Stomach (tissue), 19 donors: ENCODE measurements at places on chromosomes 1 and 21.

- DNase-seq, result no peak
These were observed 225.4 kb downstream of the FOXD2 start for GRCh38 chr1:47663286-47663685.

DNA sequence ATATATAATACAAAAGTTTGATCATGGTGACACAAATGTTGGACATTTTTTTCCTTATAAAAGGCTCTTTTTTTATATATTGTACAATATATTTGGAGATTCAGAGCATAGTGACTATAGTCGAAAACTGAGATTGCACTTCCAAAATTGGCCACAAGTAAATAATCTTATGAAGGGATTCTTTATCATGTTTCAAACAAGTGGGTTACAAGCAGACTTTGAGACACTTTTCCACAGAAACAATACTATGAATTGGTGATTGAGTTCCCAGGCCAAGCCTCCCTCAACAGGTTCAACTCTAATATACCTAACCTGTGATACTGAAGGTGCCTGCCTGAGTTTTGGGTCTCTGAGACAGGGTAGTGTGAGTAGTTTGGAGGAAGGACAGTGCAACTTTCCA lies 13.8 kb downstream of the LEPR start:
- DNase-seq, result no peak

- no peak for DNase-seq
These were observed 59.9 kb downstream of the NUF2 start for GRCh38 chr1:163381487-163382184.

DNA sequence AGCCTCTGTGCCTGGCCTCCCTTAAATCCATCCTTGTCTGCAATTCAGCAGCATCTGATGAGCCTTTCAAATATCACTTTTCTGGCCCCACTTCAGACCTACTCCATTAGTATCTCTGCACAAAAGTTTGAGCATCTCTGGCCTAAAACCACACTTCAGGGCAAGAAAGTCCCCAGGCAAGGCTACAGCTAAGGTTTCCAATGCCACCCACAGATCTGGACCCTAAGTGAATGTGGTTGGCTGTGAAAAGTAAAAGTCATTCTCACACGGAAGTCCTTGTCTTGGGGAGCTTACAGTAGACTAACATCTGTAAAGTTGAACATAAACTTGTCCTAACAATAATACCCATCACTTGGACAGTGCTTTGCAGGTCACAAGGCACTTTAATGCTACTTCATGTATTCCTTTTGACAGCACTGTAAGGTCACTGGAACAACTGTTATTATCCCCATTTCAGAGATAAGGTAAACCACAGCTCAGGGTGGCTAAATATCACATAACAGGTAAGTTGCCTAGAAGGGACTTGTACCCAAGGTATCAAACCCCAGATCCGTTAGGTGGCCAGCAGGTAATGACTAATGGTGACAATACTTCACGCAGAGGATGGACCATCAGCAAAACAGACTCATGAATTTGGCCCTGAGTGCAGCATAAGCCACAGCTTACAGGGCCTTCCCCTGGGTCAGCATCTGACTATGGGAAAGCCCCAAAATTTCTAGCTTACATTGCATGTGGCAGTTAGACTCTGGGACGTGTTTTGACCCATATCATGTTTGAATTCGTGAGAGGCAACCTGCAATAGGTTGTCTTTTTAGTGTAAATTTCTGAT lies 356.0 kb downstream of the HHAT start:
- DNase-seq, result no peak

- DNase-seq, result peak; percentile 50
These were observed 2.8 kb upstream of the TTC22 start for GRCh38 chr1:54803761-54804470.

DNA sequence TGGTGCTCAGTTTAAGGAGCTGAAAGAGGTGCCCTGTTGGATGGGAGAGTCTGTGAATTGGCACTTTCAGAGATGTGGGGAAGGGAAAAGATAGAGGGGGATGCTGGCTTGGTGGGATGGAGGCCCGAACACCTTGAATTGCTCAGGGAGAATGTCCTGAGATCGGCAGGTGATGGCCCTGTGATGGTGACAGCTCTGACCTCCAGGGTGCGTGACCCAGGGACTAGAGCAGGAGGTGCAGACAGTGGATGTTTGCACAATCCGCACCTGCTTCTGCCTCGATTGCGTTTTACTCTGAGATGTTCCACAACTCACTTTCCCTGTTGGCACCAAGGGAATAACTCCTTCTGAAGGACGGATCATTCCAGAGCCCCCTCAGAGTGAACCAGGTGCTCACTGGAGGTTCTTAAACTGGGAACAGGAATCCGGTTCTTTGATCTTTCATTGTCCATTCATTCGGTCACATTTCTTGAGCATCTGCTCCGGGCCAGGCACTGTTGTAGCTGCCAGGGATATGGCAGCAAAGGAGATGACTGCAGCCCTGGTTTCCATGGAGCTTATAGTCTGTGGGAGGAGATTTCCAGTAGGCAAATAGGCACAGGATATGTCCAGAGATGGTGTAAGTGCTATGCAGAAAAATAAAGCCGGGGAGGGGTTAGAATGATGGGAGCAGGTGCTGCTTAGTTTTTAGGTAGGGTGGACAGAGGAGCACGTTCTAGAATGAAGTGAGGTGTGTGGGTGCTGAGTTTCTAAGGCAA lies 226.6 kb upstream of the TMEM51 start:
- no peak for DNase-seq

DNA sequence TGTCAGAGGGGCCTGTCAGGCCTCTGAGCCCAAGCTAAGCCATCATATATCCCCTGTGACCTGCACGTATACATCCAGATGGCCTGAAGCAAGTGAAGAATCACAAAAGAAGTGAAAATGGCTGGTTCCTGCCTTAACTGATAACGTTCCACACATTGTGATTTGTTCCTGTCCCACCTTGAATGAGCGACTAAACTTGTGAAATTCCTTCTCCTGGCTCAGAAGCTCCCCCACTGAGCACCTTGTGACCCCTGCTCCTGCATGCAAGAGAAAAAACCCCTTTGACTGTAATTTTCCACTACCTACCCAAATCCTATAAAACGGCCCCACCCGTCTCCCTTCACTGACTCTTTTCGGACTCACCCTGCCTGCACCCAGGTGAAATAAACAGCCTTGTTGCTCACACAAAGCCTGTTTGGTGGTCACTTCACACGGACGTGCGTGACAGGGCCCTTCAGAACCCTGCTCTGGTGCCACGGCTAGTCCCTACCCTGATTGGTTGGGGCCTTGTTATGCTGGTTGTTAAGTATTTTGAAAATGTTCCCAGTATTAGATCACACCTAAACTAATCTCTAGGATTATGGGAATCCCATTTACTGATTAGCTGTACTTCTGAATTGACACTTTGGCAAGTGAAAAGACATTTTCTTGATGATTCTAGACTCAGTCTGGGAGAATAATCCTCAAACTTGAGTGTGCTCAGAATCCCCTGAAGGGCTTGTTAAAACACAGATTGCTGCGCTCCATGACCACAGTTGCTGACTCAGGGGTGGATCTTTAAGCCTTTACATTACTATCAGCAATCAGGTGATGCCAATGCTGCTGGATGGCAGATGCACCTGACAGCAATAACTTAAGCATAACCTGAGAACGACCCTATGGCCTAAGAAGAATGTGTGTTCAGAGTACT lies 28.8 kb upstream of the SPATA6 start:
- DNase-seq, result no peak

GRCh38 chr1:153353226-153353947 lies 4.3 kb upstream of the S100A9 start:
- no peak for DNase-seq

GRCh38 chr1:59070610-59071009 lies 226.3 kb upstream of the FGGY start:
- no peak for DNase-seq

DNA sequence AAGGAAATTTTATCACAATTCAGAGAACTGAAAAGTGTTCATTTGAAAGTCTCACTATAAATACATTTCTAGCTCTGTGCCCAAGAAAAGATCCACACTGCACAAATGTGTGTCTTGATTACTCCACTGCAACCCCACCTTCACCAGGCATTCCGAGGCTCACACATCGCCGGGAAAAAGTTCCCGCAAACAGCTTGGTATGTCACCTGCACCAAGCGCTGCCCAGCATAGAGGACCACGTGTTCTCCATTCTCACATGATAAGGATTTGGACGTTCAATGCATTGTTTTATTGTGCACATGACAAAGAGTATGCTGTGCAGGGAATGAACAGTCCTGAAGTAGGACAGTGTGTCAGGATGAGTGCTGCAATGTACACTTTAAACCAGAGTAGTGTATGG lies 70.1 kb downstream of the ERG start:
- DNase-seq, result no peak

DNA sequence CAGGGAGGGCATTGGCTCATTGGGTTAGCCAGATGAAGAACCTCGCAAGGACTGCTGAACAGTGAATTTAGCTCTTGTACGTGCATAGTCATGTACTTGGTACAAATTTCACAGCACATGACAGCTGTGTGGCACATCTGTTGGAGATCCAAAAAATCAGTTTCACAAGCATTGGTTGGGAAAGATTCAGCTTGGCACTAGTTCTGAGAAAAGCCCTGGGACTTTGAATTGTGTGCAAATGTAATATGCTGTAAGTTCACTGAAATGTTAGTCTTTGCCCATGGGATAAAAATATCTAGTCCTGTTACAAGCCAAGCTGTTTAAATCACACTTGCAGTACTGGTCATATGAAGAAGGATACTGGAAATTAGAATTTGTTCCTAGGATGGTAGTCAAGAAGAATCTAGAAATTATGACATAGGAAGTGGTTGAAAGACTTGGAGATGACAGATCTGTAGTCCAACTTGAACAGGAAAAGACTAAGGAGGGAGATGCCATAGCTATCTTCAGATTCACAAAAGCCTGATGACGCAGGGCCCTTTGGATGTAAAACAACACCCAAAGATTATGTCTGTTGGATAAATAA lies 19.2 kb downstream of the LAMC2 start:
- DNase-seq, result peak; percentile 27

GRCh38 chr21:24716281-24716918 lies 890.9 kb downstream of the MRPL39 start:
- DNase-seq, result peak; percentile 8

GRCh38 chr1:180609643-180610555 lies 21.9 kb upstream of the XPR1 start:
- no peak for DNase-seq

GRCh38 chr1:3907621-3908165 lies 7.6 kb upstream of the C1orf174 start:
- DNase-seq, result no peak

DNA sequence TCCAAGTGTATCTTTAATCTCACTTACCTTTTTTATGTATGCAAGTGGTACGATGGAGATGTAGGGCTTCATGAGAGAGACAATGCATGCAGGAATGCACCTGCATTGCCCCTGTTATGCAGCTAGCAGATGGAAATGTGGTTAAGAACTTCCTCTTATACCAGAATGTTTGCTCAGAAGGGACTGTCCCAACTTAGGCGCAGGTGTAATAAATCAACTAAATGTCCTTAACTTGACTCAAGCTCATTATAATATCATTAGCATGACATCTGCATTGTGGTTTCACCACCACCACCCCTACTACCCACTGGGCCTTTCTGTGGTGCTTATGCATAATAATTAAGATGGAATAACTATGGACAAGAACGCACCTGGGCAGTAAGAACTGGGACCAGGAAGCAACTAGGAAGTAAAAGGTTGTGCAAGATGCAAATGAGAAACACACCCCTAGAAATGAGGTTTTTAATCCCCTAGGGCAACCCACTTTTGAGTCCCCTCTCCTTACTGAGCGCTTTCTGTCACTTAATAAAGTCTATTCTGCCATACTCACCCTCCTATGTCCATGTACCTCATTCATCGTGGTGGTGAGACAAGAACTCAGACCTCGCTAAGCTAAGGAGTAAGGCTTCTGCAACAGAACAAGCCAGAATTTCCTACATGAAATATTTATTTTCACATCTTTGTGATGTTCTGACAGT lies 1103.3 kb upstream of the B3GALT2 start:
- DNase-seq, result peak; percentile 66

DNA sequence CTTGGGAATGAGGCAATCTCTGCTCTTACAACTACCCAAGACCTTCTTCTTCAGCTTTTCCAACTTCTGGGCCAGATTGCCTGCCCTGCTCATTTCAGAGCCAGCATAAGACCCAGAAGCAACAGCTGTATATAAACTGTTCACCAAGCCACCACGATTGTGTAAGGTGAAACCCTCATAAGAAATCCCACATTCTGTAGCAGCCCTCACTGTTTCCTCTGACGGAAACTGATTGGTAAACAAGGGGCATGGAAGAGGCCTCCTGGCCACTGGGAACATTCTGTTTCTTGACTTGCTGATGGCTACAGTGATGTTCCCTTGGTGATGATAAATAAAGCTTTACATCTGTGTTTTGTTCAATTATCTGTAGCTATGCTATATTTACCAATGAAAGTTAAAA lies 39.7 kb upstream of the EXO1 start:
- no peak for DNase-seq

DNA sequence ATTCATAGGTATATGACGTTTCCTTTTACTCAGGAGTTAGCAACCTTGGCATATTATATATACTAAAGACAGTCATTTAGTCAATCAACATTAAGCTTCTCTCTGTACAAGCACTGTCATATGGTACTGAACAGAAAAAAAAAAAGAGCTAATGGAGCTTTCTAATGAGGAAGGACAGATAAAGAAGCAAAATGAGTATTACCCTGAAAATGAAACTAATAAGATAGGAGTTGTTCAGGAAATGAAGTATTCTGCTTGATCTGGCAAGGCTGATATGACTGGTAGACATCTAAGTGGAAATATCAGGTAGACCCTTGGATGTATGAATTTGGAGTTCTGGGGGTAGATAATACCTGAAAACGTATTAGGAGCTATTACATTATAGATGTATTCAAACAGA lies 4.3 kb upstream of the IKBKE start:
- no peak for DNase-seq

- no peak for DNase-seq
These were observed 5.5 kb downstream of the TRABD2B start for GRCh38 chr1:47991673-47992072.

DNA sequence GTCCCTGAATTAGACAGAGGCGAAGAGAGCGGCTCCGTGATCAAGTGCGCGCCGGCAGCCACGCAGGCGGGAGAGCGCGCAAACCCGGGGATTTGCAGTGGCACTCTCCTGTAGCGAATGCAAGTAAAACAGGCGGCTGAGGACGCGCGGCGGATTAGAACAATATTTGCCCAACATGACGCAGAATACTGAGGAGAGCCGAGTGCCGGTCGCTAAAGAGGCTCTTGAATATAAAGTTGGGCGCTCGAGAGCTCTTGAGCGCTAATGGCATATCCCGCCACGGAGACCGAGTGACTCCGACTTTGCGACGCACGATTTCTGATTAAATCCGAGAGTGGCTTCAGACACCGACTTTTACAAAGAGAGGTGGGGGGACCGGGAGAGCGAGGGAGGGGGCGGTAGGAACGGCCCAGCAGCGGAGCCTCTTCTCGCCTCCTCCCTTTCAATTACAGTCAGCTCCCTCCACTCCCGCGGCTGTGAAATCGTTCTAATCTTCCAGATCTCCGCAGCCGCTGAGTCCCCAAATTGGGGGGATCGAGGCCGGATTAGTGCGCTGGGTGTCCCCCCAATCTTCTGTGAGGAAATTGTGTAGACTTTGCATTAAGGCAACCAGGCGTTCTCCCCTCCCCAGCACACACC lies 2.3 kb downstream of the PAX7 start:
- peak; percentile 26 for DNase-seq
